Activated CD8-positive, alpha-beta T cell treated with anti-CD3 and anti-CD28 coated beads for 36 hours (primary cell): ENCODE measurements at places on chromosomes 5 and 9.

DNA sequence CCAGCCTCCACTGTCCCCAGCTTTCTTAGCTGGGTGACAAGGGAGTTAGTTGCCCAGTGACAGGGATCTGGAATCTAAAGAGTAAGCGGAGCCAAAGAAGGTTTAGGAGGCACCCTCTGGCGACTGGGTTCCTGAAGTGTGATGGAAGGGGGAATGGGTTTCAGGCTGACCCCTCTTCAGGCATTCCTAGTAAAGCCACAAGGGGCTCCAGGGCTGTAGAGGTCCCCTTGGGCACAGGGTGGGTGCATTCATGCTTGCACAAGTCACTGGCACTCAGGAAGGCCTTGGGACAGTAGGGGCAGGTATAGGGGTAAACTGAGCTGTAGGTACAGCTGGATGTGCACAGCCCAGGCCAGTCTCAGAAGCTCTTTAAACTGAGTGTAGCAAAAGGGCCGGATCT lies 74.2 kb downstream of the CPLANE1 start:
- no peak for DNase-seq

DNA sequence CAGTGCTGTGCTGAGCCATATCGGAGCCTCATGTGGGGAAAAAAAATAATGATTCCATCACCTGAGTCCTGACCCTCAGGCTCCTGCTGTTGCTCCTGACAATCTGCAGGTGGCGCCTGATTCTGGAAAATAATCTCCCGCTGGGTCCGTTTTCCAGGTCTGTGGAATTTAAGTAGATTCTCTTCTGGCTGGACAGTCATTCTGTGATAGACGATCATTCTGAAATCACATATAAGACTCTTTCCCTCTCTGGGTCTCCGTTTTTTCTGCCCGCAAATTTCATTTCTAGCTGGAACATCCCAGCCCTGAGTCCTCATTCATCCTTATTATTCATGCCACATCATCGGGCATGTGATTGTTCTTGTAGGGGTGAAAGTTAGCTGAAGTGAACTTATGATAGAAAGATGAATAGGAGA lies 22.1 kb upstream of the STXBP1 start:
- peak; percentile 44 for DNase-seq

- DNase-seq, result peak; percentile 76
Observed at GRCh38 chr5:149434162-149435014, 55.3 kb upstream of the IL17B start.

GRCh38 chr5:118793091-118793490 lies 195.3 kb downstream of the DTWD2 start:
- DNase-seq, result no peak

- DNase-seq, result no peak
Observed at GRCh38 chr9:90251316-90251715, 391.3 kb downstream of the DIRAS2 start.

GRCh38 chr9:93133681-93134014 lies 403 bp downstream of the NINJ1 start:
- no peak for DNase-seq

GRCh38 chr5:108102463-108102862 lies 279.4 kb downstream of the FBXL17 start:
- no peak for DNase-seq

DNA sequence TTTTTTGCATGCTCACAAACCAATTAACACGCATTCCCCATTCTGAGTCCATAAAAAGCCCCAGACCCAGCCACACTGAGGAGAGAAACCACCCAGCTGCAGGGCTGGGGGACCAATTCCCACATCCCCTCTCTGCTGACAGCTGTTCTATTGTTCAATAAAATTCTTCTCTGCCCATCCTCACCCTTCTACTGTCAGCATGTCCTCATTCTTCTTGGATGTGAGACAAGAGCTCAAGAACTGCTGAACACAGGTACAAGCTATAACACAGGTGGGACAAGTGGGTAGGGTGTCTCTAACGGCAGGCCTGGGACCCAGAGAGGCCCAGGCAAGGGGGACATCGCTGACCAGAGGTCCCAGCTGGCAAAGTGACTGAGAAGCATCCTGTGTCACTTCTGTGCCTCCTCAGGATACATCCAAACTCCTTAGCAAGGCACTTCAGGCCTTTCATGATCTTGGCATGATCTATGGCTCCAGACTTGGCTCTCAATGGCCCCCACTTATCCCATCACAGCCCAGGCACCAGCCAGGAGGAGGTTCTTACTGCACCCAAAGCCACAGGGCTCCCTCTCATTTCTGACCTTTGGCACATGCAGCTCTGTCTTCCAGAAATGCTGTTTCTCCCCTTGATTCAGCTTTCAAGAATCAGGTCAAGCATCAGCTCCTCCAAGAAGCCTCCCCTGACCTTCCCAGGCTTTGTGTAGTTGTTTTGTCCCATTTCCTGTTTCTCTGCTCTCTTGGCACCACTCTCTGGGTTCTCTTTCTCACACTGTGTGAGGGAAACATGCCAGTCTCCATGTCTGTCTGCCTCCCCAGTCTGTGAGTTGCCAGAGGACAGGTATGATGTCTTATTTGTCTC lies 7.3 kb upstream of the ALDH1B1 start:
- DNase-seq, result no peak

DNA sequence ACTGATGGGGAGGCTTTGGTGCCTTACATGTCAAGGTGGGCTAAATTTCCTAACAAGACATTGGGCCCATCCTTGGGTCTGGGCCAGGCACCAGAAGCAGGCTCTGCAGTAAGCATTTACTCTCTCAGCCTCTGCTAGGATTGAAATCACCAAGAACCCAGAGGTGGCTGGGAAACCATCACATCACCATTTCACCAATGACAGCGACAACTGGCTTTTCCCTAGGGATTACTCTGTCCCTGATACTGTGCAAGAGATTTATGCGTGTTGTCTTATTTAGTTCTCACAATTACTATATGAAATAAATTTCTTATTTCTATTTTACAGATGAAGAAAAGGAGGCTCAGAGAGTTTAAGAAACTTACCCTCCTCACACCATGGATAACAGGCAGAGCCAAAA lies 342.2 kb downstream of the ARHGEF28 start:
- no peak for DNase-seq

GRCh38 chr5:3622961-3623360 lies 27.3 kb downstream of the IRX1 start:
- DNase-seq, result no peak

GRCh38 chr5:87061046-87061445 lies 206.6 kb upstream of the RASA1 start:
- DNase-seq, result no peak

DNA sequence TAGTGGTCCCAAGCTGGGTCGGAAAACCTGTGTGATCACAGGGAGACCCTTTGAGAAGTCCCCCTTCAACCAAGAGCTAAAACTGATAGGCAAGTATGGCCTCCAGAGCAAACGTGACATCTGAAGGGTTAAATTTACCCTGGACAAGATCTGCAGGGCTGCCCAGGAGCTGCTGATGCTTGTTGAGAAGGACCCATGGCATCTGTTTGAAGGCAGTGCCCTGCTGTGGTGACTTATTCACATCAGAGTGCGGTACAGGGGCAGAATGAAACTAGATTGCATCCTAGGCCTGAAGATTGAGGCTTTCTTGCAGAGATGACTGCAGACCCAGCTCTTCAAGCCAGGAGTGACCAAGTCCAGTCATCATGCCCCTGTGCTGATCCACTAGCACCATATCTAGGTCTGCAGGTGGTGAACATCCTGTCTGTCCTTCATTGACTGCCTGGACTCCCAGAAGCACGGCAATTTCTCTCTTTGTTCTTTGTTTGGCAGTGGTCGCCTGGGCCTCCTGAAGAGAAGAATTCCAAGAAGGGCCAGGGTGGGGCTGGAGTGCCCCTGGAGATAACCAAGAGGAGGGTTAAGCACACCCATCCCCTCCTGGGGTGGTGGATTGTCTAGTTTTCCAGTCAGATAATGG lies 25.7 kb upstream of the CHD1 start:
- no peak for DNase-seq

DNA sequence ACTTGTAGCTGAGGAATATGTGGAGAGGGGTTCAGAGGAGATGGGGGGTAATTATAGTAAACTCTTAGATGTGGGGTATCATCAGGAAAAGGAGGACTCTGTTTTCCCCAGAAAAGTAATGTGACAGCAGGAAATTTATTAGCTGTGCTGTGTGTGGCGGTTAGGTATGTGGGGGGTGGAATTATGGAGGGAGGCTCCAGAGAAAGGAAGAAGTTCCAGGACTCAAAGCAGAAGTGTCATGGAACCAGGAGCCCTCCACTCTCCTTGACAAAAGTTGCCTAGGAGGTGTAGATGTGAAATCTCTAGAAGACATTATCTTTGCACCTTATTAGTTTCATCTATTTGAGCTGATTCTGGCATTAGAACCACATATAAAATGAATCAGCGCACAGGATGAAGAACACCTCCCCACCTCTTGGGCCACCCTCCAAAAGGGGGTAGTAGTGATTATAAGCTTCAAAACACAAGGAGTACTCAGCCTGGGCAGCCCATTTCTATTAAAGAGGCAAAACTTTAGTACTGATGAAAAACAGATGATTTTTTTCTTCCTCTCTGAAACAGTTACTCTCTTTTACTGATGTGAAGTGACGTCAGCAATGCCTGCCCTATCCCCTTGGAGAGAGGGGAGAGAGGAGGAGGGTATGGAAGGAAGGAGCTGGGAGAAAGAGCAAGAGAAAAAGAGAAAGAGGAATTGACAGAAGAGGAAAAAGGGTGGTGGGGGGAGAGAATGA lies 18.2 kb downstream of the NR2F1 start:
- DNase-seq, result no peak

DNA sequence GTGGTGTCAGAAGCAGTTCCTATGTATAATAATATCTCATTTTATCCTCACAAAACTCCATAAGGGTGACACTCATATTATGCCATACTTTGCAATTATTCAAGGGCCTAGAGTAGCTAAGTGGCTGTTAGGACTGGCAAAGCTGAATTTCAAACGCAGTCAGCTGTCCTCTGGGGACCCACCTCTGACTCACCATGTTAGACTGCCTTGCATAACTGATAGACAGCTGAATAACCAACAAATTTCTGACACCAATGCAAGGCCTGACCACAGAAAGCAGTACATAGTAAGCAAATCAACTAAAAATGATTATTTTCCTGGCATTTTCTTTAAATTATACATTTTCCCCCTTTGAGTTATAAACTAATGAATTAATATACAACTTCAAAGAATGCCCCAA lies 251.6 kb upstream of the PTGER4 start:
- DNase-seq, result peak; percentile 51

- no peak for DNase-seq
Observed at GRCh38 chr9:16013826-16014225, 461.0 kb downstream of the CCDC171 start.

- no peak for DNase-seq
Observed at GRCh38 chr5:14034963-14035362, 90.5 kb upstream of the DNAH5 start.

DNA sequence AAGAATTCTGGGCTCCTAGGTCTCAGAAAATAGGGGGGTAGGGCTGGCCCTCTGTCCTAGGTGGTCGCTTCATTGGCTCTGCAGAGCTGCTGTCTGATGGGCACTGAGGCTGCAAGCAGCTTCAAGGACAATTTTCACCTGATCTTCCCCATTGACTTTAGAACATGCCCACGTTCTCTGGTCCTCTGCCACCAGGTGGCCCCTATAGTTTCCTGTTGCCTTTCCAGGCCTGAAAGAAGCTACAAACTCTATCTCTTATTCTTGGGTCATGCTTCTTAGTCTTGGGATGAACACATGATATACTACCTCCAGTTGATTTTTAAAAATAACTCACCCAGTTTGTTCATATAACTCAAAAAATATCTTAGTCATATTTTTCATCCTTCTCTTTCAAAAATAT lies 26.3 kb downstream of the SPZ1 start:
- DNase-seq, result peak; percentile 64

DNA sequence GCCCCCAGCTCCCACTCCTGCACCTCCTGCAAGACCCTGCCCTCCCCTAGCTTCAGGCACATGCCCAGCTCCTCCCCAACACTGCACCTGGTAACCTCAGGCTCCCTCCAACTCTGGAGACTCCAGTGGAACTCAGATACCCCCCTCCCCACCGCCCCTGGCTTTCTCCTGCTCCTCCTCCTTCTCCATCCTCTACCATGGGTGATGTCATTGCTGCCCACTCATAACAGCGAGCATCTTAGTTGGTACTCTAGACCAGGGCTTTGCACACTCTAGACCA lies 24.7 kb upstream of the CNOT6 start:
- no peak for DNase-seq

GRCh38 chr9:84701801-84702200 lies 32.3 kb downstream of the NTRK2 start:
- no peak for DNase-seq

- DNase-seq, result no peak
Observed at GRCh38 chr5:37771731-37772130, 68.1 kb downstream of the GDNF start.

- no peak for DNase-seq
Observed at GRCh38 chr9:110101531-110102161, 106.3 kb downstream of the C9orf152 start.

- DNase-seq, result peak; percentile 33
Observed at GRCh38 chr9:22119522-22120158, 110.5 kb upstream of the CDKN2B start.

GRCh38 chr9:115106001-115106400 lies 12.0 kb downstream of the TNC start:
- no peak for DNase-seq

DNA sequence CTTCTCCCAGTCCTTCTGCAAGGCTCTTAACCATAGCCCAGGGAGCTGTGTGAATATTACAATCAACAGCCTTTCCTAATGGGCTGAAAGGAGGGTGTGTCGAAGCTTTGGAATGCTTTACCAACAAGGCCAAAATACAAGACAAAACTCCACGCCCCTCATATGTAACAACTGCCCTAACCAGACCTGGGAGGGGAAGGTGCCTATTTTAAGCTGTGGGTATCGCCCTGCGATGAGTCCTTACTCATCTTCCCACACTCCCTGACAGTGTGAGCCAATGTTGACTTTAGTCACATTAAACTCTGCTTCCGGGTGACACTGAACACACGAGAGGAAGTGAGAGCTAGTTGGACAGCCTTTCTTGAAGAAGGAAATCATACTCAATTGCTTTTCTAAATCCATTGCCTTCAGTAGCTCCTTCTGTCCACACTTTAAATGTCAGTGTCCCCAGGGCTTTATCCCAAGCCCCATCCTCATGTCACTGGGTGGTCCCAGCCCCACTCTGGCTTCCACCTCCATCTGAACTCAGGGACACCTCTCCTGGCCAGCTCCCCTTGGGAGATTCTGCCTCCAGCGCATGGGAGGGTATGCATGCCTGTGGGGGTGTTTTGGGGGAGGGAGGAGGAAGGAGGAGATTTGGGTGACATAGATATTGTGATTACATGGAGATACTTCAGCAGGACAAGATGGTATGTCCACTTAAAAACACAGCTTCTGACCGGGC lies 6.5 kb upstream of the TBC1D9B start:
- DNase-seq, result peak; percentile 13

- no peak for DNase-seq
Observed at GRCh38 chr5:124662181-124662781, 84.2 kb downstream of the ZNF608 start.

DNA sequence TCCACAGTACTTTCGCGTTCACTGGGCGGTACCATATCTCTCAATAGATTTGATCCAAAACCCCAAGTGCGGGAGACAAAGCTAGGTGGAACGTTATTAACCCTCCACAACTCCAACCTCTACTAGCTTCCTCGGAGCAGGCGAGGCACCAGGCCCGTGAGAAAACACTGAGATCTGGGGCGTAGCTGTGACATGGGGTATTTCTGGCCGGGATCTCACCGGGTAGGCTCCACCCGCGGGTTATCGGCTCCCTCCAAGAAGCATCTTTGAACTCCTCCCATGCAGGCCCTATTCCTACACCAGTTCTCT lies 350 bp upstream of the SLC25A46 start:
- no peak for DNase-seq

GRCh38 chr5:112228667-112229066 lies 190.4 kb downstream of the EPB41L4A start:
- no peak for DNase-seq

- no peak for DNase-seq
Observed at GRCh38 chr5:11387382-11387781, 516.9 kb downstream of the CTNND2 start.

- DNase-seq, result no peak
Observed at GRCh38 chr9:133643978-133644760, 8.0 kb downstream of the DBH start.
